CD4-positive, alpha-beta T cell treated with Interleukin-15 for 1 hour (primary cell): ENCODE measurements at places on chromosomes 11 and 22.

- DNase-seq = no peak
Measured at GRCh38 chr11:36703055-36703404, 105.0 kb upstream of the RAG2 start.

DNA sequence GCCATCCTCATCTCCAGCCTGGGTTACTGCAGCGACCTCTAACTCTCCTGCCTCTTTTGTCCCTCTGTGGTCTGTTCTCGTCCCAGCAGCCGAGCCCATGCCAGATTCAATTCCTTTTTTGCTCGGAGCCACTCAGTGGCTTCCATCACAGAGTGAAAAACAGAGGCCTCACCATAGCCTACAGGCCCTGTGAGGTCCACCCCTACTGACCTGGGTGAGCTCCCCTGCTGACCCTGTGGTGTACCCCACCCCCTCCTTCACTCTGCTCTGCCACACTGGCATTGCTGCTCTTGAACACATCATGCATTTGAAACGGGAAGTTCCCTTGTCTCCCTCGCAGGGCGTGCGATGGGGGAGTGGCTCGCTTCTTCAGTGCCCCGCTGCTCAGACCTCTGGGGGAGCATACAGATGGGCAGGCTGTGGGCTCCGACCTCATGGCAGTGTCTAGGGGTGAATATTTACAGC is 2.1 kb downstream of the AIP start:
- DNase-seq = peak; percentile 71

GRCh38 chr11:122820158-122820557 is 18.1 kb upstream of the CRTAM start:
- DNase-seq = no peak

DNA sequence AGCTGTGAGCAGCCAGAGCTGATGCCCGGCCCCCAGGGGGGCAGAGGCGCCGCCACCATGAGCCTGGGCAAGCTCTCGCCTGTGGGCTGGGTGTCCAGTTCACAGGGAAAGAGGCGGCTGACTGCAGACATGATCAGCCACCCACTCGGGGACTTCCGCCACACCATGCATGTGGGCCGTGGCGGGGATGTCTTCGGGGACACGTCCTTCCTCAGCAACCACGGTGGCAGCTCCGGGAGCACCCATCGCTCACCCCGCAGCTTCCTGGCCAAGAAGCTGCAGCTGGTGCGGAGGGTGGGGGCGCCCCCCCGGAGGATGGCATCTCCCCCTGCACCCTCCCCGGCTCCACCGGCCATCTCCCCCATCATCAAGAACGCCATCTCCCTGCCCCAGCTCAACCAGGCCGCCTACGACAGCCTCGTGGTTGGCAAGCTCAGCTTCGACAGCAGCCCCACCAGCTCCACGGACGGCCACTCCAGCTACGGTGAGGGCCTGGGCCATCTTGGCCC is 6.1 kb downstream of the CDC42EP1 start:
- DNase-seq = peak; percentile 64

DNA sequence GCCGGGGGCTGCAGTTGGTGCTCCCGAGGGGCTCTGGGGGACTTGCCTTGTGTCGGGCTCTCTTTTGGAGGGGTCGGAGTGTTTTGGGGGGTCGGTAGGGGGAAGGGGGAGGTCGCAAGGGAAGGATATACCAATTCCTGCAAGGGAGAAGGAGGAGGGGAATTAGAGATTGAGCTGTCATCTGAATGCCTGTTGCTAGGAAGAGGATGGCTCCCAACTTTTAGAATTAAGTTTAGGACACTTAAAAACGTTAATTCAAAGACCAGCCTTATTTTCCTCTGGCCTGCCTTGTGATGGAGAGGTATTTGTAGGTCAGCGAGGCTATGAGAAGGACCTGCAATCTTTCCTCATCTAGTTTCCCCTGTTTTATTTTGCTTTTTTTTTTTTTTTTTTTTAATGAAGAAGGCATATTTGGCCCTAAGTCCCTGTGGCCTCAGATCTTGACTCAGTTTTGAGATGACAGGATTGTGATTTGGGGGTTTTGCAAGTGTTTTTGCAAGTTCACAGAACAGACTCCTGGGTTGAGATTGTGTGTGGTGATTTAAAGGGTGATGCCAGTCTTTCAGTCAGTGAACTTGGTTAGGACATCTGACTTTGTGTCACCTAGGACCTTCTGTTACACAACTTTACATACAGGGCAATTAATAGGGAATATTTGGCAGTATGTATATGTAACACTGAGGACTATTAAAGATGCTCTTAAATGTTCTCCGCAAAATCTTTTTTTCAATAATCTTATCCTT is 672 bp downstream of the TMEM135 start:
- no peak for DNase-seq

DNA sequence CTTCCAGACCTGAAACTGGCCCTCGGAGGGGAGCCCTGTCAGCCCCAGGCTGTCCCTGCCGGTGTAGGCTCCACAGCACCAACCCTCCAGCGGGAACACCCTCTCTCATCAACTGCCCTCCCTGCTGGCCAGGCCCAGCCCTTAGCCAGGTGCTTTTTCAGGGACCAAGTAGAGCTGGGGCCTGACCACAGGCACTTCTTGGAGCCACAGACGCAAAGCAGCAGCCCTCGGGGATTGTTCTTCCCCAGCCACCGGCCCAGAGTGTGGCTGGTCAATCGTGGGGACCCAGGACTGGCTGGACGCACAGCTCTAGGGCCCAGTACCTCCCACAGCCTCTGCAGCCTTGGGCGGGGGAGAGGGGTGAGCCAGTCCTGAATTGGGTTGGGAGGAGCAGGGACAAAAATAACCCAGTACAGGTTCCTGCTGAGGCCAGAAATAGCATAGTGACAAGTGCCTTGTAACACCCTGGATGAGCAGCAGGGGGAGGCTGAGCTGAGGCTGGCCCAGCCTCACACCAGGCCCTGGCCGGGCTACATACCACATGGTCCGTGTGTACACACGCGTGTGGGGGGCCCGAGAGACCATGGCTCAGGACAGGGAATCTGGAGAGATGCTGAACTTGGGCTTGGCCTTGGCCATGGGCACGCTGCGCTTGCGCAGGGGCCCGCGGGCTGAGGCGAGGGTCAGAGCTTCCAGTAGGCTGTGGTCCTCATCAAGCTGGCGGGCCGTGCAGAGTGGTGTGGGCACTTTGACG is 2.0 kb downstream of the KCNJ11 start:
- no peak for DNase-seq

- peak; percentile 12 for DNase-seq
Measured at GRCh38 chr11:68959465-68960293, 21.1 kb downstream of the MRGPRD start.

GRCh38 chr22:20523086-20523983 is 15.9 kb downstream of the MED15 start:
- no peak for DNase-seq
